ENCODE measurements at places on chromosomes 11 and 22. TPM values are rescaled to one million over a fixed set of nuclear protein-coding genes. Genes with fewer than 3 reads are reported as not detected.

DNA sequence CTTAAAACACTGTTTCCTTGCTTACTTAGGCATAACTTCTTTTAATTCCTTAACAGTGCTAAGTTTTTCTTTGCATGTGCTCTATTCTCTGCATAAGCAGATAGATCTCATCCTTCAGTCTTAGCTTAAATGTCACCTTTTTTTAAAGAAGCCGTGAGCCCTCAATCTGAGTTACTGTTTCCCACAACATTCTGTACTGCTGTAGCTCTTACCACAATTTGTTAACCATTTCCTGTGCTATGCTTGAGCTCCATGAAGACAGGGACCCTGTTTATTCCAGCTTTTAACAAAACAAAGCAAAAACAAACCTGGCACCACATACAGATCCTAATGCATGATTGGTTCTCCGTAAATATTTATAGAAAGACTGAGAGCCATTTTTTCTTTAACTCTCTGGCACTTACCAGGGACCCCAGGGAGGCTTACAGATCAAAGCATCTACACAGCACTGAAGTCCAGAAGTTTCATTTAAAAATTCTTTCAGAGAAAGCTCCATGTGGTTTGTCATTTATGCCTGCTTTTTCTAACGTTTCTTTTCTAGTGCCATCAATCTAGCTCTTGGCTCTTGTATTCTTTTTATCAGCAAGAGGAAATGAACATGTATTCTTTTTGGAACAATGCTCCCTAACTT, 74.9 kb downstream of the DYNC2H1 start:
- DNase-seq: no peak

GRCh38 chr11:86594746-86595145, 77.7 kb downstream of the ME3 start:
- no peak for DNase-seq

Gene SERPIND1
- total RNA-seq: 0.16 TPM

GRCh38 chr11:32494629-32495028, 59.3 kb upstream of the WT1 start:
- DNase-seq: no peak
